Hair follicular keratinocyte (primary cell): ENCODE measurements at places on chromosomes 1 and 21. TPM values are rescaled to one million over a fixed set of nuclear protein-coding genes. Genes with fewer than 3 reads are reported as not detected.

KLHDC7A gene
- not detected in 2 replicates for total RNA-seq

ASPM gene
- total RNA-seq, result 9.4 and 27.5 TPM in 2 replicates

GABRD gene
- not detected in 2 replicates for total RNA-seq

KLHL20 gene
- 18.4 and 20.9 TPM in 2 replicates for total RNA-seq

KCNA3 gene
- total RNA-seq, result not detected in 2 replicates

LCE1C gene
- 1.1 and 9.9 TPM in 2 replicates for total RNA-seq

PTPRC gene
- not detected in 2 replicates for total RNA-seq

GNAT2 gene
- 0.08 TPM in 1 of 2 replicates, not detected in the other for total RNA-seq

RIPK4 gene
- 23.0 and 25.3 TPM in 2 replicates for total RNA-seq

ANKRD65 gene
- 4.9 and 5.8 TPM in 2 replicates for total RNA-seq

OR2L2 gene
- not detected in 2 replicates for total RNA-seq

DYRK1A gene
- 21.0 and 30.8 TPM in 2 replicates for total RNA-seq

DCST1 gene
- total RNA-seq, result not detected in 2 replicates

DNASE2B gene
- total RNA-seq, result not detected in 2 replicates

CELSR2 gene
- total RNA-seq, result 7.8 and 16.9 TPM in 2 replicates
